ENCODE measurements at places on chromosomes 2 and 18. TPM values are rescaled to one million over a fixed set of nuclear protein-coding genes. Genes with fewer than 3 reads are reported as not detected.

CYTIP gene
- total RNA-seq: 1.8 TPM

SULT1C4 gene
- total RNA-seq: not detected

MEP1B gene
- not detected for total RNA-seq

CCL20 gene
- 2.2 TPM for total RNA-seq

MYCN gene
- not detected for total RNA-seq

KIDINS220 gene
- 23.8 TPM for total RNA-seq

HOXD13 gene
- total RNA-seq: 1.2 TPM

COL4A4 gene
- total RNA-seq: 1.4 TPM

RETREG2 gene
- 63.2 TPM for total RNA-seq

ASPRV1 gene
- 0.68 TPM for total RNA-seq

SEPTIN10 gene
- total RNA-seq: 107 TPM

GTF2A1L gene
- total RNA-seq: 0.60 TPM

GATA6 gene
- total RNA-seq: 3.3 TPM

POTEC gene
- not detected for total RNA-seq

NAB1 gene
- 51.7 TPM for total RNA-seq

ZNF396 gene
- 2.2 TPM for total RNA-seq

ANKRD29 gene
- 1.8 TPM for total RNA-seq

NOSTRIN gene
- total RNA-seq: not detected

RNF125 gene
- total RNA-seq: 1.6 TPM

AMER3 gene
- not detected for total RNA-seq

UBE2F gene
- 109 TPM for total RNA-seq

All from RPMI7951 (cell line).